ENCODE measurements at places on chromosomes 13 and 19.

GRCh38 chr13:112971288-112971643 lies 2.3 kb downstream of the MCF2L start:
- no peak for DNase-seq

DNA sequence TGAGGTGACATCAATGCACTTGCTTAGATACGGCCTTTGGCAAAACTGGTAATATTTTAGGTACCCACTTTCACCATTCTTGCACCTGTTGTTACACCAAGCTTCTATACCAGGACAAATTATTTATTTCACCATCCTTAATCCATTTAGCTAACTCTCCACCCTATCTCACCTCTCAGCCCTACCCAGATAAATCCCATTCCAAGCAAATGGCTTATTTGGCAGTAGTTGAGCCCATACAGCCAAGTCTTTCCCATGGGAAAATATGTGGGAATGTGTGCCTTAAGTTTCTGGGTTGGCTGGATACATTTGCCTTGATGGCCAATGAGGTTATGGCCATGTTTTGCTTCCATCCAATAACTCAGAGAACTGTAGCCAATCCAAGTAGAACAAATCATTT lies 551.9 kb downstream of the GPC6 start:
- DNase-seq, result no peak

DNA sequence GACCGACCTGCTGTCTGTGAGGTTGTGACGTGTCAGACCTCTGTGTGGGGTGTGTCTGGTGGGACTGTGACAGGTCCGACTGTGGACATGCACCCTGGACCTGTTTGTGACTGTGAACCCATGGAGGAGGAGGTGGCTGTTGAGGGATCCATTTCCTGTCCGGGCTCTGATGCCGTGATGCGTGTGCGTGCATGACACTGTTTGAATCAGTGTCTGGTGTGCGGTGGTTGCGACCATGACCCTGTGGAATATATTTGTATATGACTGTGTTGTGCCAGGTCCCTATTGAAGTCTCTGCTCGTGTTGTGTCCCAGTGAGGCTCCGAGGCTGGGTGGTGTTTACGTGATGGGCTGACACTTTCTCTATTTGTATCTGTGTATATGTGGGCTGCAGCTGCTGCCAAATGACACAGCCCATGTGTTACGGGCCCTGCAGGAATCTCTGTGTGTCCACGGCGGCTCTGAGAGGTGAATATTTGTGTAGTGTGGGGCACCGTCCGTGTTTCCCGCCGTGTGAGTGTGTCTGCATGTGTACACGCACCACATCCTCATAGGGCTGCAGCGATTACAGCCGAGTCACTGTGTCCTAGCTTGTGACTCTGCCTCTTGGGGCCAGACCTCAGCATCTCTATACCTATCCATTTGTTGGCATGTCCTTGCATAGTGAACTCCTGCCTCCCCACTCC lies 18.3 kb downstream of the CCDC97 start:
- no peak for DNase-seq

GRCh38 chr13:85709072-85709471 lies 90.1 kb downstream of the SLITRK6 start:
- no peak for DNase-seq

- DNase-seq, result no peak
These were observed 21.9 kb downstream of the GRIN2D start for GRCh38 chr19:48415395-48415794.

DNA sequence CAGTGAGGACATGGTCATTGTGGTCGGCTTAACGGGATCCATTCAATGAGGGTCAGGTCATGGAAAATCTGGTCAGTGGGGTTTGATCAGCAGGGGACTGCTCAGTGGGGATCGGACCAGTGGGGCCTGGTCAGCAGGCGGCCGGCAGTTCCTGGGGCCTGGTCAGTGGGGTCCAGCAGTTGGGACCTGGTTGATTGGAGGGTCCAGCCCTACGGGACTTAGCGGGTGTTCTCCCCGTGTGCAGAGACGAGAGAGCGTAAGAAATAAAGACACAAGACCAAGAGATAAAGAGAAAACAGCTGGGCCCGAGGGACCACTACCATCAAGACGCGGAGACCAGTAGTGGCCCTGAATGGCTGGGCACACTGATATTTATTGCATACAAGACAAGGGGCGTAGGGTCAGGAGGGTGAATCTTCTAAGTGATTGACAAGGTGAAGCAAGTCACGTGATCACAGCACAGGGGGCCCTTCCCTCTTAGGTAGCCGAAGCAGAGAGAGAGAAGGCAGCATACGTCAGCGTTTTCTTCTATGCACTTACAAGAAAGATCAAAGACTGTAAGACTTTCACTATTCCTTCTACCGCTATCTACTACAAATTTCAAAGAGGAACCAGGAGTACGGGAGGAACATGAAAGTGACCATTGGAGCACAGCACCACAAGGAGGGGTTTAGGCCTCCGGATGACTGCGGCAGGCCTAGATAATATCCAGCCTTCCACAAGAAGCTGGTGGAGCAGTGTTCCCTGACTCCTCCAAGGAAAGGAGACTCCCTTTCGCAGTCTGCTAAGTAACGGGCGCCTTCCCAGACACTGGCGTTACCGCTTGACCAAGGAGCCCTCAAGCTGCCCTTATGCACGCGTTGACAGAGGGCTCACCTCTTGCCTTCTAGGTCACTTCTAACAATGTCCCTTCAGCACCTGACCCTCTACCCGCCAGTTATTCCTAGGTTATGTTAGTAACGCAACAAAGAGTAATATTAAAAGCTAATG lies 62.1 kb upstream of the TPM4 start:
- no peak for DNase-seq

GRCh38 chr19:46601318-46602224 lies at the start of gene CALM3:
TSS of gene CALM3 (plus strand) at chr19:46601330. CDS start at chr19:46601435, 105 bp downstream.
- no peak for DNase-seq

GRCh38 chr19:41311613-41312012 lies 1.6 kb downstream of the CCDC97 start:
- DNase-seq, result no peak

- DNase-seq, result no peak
These were observed 276.4 kb upstream of the EDNRB start for GRCh38 chr13:78194904-78195639.

GRCh38 chr19:16571822-16572331 lies 338 bp downstream of the SLC35E1 start:
- DNase-seq, result no peak

DNA sequence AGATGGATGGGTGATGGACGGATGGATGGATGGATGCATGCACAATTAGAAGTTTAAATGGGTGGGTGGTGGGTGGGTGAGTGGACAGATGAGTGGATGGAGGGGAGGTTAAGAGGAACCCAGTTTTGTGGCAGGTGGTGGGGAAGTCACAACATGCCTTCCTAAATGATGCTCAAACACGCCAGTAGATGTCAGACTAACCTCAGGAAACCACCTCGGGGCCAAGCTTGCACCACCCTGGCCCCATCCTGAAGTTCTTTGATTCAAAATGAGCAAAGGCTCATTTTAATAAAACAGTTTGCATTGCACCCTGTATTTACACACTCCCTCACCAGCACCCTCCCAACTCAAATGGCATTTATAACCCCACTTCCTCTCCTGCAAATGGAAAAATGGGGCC lies 91.4 kb upstream of the CACNA1A start:
- DNase-seq, result peak; percentile 72

DNA sequence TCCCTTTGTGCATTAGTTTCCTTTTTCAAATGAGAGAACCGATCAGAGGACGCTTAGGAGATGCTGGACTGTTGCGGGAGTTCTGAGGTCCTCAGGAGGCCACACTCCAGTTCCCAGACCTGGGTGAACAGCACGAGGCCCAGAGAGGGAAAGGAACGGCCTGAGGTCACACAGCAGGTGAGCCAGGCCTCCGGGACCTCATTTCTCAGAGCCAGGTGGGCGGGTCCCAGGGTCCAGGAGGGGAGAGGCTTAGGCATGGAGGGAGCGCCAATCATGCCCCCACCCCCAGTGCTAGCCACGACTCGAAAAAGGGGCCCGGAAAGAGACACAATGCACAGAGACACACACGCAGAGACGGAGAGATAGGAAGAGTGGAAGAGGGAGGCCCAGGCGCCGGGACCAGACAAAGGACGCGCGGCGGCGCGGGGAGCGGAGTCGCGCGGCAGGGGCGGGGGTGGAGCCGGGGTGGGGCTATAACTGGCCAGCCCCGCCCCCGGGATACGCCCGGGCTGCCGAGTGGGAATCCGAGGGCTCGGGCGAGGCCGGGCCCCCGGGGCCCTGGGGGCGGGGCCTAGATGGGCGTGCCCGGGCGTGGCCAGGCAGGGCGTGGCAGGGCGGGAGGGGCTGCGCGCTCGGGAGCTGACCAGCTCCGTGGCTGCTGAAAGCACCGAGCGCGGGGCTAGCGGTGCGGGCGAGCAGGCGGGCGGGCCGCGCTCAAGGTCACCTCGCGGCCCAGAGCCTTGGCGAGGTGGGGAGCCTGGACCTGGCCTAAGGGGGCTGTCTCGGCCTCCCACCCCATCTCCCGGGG lies 1.6 kb downstream of the ELAVL3 start:
- no peak for DNase-seq

DNA sequence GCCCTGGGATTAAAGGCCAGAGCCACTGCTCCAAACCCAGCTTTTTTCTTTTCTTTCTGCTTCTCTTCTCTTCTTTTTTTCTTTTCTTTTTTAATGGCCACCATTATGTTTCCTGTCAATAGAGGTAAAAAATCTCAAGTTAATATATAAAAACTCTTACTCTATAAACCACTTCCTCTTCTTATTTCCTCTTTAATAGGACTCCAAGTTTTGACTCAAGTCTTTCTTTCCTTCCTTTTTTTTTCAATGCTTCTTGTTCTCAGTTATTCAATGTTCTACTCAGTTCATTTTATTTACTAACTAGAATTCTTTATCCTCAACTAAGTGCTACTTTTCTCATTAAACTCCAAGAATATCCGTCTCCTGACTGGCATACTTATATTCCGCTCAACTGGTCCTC lies 27.1 kb upstream of the MYCBP2 start:
- no peak for DNase-seq

DNA sequence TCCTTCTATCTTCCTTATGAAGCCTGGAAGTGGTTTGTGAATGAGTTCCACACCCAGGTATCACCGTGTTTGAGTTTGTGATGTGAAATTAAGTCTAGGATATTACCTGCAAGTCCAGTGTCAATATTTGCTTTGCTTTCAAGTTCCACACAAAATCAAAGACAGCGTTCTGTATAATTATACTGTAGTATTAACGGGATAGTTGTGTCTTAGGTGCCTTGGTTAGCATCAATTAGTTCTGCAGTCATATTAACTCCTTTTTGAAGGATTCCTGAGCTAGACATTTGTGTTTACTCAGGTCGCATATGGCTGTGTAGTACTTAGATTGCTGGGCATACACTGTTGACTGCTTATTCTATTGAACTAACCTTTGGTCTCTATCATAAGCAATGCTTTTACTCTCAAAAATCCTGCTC lies 54.4 kb downstream of the ERCC5 start:
- no peak for DNase-seq

DNA sequence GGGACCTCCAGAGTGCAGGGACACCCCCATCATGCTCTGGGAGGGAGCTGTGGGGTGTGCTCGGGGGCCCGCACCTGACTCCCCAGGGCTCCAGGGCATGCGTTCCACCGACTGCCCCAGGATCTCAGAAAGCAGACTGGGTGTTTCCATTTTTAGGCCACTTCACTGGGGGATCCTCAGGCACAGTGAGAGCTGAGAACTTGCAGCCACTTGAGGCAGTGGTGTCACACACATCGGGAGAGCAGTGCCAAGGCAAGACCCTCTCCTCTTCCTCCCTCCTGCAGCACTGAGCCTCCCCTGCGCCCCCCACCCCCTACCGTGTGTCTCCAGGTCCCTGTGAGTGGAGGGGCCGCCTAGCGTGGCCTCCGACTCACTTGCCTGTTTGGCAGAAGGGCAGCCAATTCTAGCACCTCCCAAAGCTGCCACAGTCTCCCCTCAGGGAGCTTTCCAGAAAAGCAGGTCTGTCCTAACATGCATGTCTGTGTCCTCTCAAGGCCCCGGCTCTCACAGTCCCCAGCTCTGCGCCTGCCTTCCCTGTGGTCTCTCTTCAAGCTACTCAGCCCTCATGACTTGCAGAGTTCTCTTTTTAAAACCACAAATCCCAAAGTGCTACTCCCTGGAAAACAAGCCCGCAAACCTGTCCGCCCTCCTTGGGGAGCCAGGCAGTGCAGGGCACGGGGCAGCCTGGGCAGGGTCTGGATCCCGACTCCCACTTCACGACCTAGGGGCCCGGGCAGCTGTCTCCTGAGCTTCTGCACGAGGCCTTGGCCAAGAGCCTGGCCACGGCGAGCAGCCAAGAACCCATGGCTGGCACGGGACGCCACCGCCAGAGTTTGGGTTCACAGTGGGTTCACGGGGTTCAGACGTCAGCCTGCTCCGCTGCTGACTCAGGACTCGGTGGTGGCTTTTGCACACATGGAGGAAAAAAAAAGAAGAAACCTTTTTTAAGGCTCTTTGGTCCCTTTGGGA lies 94.1 kb downstream of the STK24 start:
- no peak for DNase-seq

GRCh38 chr13:34310539-34310938 lies 492.6 kb downstream of the RFC3 start:
- DNase-seq, result no peak

DNA sequence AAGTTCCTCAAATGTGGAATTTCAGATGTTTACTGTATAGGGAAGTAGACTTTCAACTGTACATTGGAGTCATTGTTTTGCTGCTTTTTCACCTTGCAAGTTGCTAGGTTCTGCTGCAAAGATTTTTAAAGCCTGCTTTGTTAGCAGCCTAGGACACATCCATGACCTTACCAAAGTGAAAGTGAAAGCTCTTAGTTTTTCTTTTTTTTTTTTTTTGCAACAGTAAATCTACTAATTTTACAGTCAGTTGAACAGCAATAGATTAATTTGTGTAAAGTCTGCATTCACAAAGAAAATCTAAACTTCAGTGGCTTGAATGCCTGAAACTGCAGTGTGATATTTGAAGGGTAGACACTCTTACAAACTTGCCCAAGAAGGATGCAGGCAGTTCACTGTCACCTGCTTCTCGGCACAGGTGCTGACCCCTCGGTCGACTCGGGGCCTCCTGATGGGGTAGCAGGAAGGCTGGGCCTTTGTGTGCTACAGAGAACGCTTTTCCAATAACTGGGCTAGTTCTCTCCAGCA lies 5.0 kb upstream of the MTIF3 start:
- DNase-seq, result no peak

GRCh38 chr19:58477871-58478270 lies 1.7 kb downstream of the ZNF446 start:
- DNase-seq, result no peak

DNA sequence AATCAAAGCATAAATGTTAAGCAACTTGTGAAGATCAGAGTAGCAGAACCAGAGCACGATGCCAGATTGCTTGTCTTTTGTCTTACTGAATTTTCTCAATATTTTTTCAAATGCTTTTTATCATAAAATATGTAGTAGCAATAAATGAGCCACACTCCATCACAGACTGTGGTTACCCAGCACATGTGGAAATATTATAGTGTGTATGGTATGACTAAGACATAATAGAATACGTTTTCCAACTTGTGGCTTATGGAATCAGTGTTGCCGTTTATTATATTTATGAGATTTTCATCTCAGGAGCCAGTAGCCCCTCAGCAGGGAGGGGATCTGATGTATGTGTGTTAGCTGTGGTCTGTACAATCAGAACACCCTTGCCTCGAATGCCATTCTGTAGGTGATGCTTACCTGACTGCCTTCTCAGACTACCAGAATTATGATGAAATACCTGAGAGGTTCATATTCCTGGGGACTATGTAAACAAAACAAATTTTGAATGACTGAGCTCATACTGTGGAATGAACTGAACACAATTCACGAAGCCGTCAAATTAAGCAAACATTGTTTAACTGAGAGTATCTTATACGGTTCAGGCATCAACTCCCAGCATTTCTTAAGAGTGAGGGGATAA lies 1.9 kb downstream of the SCEL start:
- no peak for DNase-seq
